Fibroblast of skin of left biceps (primary cell): ENCODE measurements at places on chromosomes 3 and 15.

DNA sequence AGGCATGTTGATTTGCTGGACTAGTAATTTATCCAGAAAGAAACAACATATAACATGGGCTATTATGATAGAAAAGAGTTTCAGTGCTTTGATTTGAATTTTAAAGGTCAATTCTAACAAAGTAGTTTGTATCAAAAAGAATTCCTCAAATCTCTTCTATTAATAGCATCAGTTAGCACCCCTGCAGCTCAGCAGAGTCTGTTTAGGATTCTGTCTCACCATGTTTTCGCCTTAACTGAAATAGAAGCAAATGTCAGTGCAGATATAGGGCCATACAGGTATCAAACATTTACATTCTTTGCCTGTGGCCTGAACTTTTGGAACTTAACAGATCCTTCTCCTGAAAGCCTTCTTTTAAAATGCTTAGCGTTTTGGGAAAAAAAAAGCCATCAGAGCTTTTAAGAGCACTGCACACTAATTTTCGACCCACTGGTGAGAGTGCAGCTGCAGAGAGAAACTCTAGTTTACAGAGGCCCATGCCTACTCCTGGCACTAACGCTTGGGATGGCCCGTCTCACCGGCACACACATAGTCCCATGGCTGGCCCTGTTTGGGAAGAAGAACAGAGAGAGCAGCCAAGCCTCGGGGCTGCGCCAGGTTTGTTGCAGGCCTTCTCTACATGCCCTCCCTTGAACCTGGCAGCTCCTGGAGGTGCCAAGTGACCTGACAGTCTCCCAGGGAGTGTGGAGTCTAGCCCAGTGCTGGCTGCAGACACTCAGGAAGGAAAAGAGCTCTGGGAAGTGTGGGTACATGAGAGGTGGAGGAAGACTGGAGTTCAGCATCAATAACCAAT, 9.9 kb upstream of the PAQR9 start:
- DNase-seq, result no peak

DNA sequence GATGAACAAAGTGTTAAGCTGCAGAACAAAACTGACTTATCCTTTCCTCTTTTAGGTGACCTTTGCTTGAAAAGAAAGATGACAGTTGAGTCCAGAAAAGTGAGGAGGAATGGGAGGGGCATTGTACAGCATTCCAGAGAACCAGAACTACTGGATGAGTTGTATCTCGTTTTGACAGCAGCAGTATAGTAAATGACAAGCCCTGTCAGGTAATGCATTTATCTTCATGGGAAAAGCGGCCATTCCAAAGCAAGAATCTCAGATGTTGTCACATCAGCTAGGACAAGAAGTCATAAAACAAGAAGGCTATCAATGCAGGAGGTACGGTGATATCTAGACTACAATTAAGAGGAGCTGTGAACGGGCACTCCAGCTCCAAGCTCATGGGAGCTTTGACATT, 421.5 kb downstream of the MAGI1 start:
- no peak for DNase-seq

DNA sequence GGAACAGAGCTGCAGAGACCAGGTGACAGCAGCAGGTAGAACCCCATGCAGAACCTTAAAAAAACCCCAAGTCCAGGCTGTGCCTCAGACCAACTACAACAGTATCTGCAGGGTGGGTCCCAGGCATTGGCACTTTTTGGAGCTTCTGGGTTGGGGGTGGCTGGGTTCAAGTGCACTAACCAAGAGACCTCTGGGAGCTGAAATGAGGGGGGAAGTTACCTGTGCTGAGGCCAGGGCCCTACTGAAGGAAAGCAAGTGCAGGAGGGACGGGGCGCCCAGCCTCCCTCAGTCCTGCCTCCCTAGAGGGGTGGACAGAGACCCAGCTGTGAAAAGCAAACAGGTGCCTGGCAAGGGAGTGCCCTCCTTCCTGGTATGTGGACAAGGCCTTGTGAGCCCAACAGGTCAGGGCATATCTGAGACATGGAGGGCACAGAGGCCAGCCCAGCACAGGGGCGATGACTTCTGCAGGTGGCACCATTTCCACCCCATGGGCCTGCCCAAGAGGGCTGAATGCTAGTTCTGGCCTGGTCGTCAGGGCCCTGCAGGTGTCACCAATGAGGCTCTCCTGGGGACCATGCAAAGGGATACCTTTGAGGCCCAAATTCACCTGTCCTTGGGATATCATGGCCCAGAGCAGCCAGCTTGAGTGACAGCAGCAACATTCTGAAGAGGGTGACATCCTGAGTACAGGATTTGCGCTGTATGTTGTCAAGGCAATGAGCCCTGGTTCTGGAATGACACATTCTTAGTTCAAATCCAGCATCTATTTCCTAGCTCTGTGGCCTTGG, 18.7 kb downstream of the CTSH start:
- no peak for DNase-seq

GRCh38 chr3:39718674-39719595, 90.5 kb upstream of the MYRIP start:
- no peak for DNase-seq

GRCh38 chr15:71168166-71168834, 53.0 kb downstream of the THSD4 start:
- DNase-seq, result no peak

DNA sequence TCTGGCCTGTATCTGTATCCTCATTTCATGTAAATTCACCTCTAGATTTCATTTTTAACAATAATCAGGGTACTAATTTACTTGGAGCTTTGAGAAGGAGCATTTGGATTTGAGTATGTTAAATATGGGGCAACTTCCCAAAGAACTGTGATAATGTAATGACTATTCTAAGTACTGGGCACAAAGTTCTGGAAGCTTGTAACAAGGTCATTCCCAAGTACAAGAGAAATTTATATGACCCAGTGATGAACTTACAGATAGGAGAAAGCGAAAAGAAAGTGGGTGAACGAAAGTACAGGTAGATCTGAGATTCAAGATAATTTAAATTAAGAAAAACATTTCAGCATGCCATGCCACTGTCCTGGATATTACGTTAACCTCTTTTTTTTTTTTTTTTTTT, 93.8 kb downstream of the MYO5A start:
- DNase-seq, result no peak

GRCh38 chr15:50854601-50855490, 53.6 kb upstream of the AP4E1 start:
- no peak for DNase-seq

DNA sequence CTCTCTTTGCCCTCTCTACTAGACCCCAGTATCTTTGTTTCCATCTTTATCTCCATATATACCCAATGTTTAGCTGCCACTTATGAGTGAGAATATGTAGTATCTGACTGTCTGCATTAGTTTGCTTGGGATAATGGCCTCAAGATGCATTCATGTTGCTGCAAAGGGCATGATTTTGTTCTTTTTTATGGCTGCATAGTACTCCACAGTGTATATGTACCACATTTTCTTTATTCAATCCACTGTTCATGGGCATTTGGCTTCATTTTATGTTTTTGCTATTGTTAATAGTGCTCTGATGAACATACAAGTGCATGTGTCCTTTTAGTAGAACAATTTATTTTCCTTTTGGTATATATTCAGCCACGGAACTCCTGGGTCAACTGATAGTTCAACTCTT, 671.5 kb upstream of the GRM7 start:
- DNase-seq, result no peak

- no peak for DNase-seq
Measured at GRCh38 chr3:84959470-84960271, 882 bp downstream of the CADM2 start.

DNA sequence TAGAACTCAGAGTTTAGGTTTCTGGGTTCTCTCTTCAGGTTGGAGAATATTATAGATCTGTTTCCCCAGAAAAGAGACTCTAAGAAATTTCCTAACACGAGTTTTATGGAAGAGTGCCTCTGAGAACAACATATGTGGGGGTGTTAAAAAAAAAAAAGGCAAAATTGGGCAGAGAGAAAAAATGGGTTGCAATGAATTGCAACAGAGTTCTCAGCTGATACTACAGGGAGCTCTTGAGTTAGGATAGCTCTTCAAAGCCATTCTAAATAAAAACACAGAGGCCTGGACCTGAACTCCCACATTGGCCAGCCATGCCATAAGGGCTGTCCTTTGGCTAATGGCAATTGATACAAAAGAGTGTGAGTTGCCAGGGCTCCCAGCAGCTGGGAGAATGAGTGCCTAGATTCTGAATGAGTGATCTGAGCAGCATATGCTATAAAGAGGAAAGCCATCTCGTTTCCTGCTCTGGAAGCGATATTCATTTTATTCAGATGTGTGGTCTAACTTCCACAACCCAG, 20.1 kb upstream of the UBE2E2 start:
- DNase-seq, result no peak

DNA sequence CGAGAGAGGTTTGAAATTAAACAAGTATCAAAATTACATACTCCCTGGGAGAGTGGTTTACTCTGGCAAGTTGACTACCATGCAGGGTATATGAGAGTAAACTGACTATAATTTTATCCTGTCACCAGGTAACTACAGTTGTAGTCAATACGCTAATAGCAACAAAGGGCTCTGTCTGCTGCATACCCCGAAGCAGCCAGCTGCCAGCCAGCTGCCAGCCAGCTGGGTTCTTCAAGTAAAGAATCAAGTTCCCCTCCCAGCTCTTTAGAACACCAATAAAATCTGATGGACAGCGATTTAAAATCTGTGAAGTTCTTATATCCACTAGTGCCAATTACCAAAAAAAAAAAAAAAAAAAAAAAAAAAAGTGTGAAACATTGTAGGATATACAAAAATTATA, 417.7 kb upstream of the CFAP20DC start:
- no peak for DNase-seq

DNA sequence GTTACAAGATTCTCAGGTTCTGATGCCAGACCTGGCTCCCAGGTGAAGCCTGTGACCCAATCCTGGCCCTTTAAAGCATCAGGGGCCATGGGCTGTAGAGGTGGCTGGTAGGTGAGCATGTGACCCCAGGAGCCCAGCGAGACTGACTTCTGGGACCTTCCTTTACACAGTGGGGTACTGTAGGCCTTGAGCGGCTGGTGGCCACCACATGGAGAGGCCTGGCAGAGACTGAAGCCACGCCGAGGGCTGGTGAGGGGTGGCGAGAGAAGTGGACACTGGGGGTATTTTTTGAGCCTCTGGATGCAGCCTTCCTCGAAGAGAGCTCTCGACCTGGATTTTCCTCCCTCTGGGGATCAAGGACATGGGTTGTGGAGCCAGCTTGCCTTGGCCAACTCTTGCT, 71.2 kb upstream of the ITGA11 start:
- no peak for DNase-seq

DNA sequence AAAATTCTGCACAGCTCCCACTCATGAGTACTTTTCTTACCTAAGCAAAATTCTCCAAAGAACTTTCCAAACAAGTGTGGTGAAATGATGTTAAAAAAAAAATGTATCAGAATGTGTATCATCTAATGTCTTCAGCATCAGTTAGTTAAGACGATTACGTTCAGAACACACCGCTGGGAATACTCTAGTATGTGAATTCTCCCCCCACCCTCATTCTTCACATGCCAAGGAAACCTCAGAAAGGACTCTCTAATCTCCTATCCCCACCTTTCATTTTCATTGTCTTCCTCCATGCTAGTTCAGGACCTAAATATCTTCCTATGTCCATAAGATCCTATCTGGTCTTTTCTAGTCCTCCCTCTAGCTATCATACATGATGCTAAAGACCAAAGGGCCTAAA, 457.4 kb downstream of the SHQ1 start:
- peak; percentile 47 for DNase-seq

DNA sequence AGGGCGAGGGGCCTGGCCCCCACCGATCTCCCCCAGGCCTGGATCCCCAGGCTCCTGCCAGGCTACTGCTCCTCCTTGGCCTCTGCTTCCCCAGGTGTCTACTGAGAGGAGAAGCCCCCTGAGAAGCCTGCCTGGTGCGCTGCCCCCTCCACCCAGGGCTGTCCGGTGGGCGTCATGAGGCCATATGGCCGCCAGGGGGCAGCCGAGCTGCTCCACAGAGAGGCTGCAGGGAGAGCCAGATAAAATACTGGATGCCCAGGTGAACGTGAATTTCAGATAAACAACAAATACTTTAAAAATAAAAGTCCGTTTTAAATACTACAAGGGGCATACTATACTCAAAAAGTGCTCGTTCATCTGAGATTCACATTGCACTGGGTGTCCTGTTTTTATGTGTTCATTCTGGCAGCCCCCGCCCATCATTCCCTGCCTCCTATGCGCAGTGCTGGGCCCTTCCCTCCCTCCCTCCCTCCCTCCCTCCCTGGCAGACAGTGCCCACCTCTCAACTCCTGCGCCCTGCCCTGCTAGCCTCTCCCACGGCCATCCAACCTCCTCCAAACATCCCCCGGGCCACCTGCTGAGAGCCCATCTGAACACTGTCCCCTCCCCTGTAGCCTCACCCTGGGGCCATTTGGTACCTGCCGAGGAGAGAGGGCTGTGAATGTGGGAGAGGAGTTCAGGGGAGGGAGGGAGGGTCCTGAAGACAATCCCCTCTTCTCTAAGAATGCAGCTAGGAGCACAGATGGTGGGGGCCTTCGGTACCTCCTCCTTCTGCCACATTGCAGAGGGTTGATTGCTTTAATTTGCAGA, 29.6 kb downstream of the PSTPIP1 start:
- no peak for DNase-seq
